ENCODE measurements at places on chromosomes 6 and 20.

DNA sequence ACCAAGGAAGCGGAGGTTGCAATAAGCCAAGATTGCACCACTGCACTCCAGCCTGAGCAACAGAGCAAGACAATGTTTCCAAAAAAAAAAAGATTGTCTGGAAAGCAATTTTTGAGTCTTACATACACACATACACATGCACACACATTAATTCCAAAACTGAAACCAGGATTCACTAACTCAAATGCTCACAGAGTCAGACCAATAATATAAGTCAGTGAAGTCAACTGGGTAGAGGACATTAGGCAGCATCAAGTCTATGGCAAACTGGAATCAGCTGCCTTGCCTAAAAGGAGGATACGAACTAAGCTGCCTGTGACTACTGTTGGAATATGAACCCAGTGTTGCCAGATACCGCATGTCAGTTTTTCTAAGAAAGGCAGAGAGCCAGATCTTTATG, 15.7 kb downstream of the REM1 start:
- no peak for DNase-seq

DNA sequence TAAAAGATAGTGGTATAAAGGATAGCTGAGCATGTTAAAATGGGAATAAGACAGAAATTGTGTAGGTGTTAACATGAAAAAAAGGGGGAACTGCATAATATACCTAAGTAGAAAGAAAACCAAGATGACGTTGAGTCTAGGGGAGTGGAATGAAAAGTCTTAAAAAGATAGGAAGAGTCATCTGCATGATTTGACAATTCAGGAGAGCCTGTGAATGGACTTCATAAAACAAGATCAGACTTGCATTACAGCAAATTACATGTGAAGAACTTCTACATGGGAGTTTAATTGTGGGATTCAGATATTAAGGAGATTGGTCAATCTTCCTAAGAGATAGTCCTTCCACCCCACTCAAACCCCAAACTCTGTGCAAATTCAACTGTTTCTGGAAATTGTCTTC, 85.5 kb downstream of the WASF1 start:
- no peak for DNase-seq

GRCh38 chr20:19725373-19725772, 32.7 kb upstream of the RIN2 start:
- no peak for DNase-seq

GRCh38 chr6:133079901-133080300, 161.3 kb upstream of the EYA4 start:
- DNase-seq = no peak
